T-helper 17 cell (primary cell): ENCODE measurements at places on chromosomes 2 and 18. TPM values are rescaled to one million over a fixed set of nuclear protein-coding genes. Genes with fewer than 3 reads are reported as not detected.

The UGT1A7 gene
- not detected for total RNA-seq

The CDH2 gene
- 0.55 TPM for total RNA-seq

The MTHFD2 gene
- 47.5 TPM for total RNA-seq

The NEUROD1 gene
- not detected for total RNA-seq

The TUBA3E gene
- not detected for total RNA-seq

The IL36RN gene
- not detected for total RNA-seq

The NPC1 gene
- 43.5 TPM for total RNA-seq

The CHRND gene
- total RNA-seq = not detected

The DOCK10 gene
- 185 TPM for total RNA-seq

The SEPTIN2 gene
- 216 TPM for total RNA-seq

The MDH1 gene
- 95.7 TPM for total RNA-seq

The ACADL gene
- total RNA-seq = not detected

The ABCB11 gene
- not detected for total RNA-seq

The ASPRV1 gene
- 1.1 TPM for total RNA-seq

The EML4 gene
- total RNA-seq = 348 TPM

The ABCG8 gene
- not detected for total RNA-seq
